ENCODE measurements at places on chromosomes 5 and 9.

GRCh38 chr9:120650352-120650751 is 63.9 kb downstream of the MEGF9 start:
- peak; percentile 48 for DNase-seq

DNA sequence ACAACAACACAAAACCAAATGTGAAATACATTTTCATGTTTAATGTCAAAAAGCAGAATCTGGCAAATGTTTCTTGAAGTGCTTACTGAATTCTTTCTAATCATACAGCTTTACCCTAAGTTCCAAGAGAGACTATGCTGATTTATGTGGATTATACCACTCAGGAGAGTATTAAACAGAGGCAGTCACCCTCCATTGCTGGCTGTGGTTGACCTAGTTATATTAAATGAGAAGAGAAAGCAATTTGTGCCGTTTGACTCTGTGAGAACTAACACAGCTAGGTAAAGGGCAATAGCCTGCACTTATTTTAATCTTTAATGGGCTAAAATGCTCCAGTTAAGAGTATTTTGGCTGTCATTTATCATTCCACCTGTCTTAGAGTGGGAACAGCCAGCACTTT is 62.6 kb downstream of the ELL2 start:
- no peak for DNase-seq

DNA sequence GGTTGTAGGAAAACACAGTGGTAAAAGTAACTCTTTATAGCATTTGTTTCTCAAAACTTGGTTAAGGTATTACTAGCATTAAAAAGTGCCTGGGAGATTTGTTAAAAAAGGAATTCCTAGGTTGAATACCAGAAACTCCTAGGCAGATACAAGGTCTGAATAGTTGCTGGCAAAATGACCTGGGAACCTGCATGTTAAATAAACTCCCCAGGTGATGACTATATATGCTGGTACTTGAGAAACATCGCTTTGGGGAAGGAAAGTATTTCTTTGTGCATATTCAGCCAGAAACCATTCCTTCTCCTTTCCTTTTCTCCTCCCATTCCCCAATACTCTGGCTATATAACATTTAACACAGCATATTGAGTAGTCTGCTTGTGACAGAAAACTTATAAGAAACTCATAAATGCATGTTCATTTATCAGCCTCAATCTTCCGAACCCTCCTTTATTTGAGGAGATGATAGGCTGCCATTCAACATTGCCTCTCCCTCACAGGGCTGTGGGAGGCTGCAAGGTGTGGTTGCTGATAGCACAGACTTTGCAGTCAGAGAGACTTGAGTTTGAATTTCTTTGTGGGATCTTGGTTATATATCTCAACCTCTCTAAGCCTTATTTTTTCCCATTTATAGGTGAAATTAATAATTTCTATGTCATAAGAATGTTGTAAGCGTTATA is 28.7 kb downstream of the PCSK1 start:
- no peak for DNase-seq

- DNase-seq: no peak
Observed at GRCh38 chr5:83072966-83073365, 4.2 kb downstream of the TMEM167A start.

- no peak for DNase-seq
Observed at GRCh38 chr9:70463877-70464276, 49.4 kb upstream of the KLF9 start.

- no peak for DNase-seq
Observed at GRCh38 chr5:72082048-72082447, 25.2 kb upstream of the MAP1B start.

DNA sequence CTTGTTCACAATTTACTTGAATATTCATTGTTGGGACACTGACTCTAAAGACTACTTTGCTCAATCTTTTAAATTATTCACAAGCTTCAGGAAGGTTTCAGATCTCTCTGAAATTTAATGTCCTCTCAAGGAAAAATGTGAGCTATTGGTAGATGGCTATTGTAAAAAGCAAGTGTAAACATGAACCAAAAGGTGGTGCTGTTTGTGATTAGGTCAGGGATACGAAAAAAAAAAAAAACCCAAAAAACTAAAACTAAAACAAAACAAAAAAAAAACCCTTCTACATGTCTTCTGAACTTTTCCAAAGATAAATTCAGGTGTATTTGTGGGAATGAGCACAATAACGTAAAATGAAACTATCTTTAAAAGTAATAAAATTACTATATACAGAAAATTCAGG is 193.8 kb downstream of the SLF1 start:
- no peak for DNase-seq

DNA sequence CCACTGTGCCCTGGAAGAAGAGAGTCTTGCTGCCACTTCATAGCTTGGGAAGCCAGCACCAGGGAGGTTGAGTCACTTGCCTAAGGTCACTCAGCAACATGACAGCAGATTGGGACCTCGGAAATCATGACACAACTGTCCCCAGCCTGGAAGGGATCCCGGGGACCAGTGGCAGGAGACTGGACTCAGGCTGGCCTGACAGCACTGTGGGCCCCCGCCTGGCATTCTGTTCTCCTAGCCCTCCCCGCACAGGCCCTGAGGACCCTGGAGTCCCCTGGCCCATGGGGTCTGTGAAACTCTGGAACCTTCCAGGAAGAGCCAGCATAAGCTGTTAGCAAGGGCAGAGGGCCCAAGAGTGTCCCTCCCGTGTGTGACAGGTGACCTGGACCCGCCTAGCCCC is 64.9 kb downstream of the COL5A1 start:
- DNase-seq: no peak
